Central memory CD4-positive, alpha-beta T cell (primary cell): ENCODE measurements at places on chromosomes 3 and 15.
A peak's percentile ranks its signal among the peaks of the same experiment; 100 is the strongest.

GRCh38 chr15:101071651-101072050, 152.5 kb downstream of the LRRK1 start:
- DNase-seq, result no peak

GRCh38 chr3:51568036-51568435, 29.5 kb downstream of the RAD54L2 start:
- no peak for DNase-seq

GRCh38 chr15:22891426-22892210, 53.2 kb downstream of the NIPA2 start:
- DNase-seq, result no peak

GRCh38 chr3:30644615-30645014, 38.2 kb downstream of the TGFBR2 start:
- peak; percentile 67 for DNase-seq

DNA sequence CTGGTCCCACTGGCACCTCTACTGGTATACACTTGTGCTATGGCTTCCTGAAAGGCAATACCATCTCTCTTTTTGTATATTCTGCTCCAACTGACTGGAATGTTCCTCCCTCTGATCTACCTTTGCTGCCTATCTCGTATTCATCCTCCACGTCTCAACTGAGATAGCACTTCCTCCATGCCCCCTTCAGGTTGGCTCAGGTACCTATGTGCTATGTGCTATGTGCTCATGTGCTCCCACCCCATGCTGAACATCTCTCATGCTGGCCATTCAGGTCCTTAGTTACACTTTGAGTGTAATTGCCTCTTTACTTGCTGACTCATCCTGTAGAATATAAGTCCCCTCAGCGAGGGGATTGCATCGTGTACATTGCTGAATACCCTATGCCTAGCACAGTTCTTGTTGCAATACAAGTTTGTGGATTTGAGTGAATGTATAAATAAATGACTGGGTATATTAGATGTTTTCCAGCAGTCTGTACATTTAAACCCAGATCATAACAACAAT, 156.9 kb downstream of the SOX2 start:
- no peak for DNase-seq

DNA sequence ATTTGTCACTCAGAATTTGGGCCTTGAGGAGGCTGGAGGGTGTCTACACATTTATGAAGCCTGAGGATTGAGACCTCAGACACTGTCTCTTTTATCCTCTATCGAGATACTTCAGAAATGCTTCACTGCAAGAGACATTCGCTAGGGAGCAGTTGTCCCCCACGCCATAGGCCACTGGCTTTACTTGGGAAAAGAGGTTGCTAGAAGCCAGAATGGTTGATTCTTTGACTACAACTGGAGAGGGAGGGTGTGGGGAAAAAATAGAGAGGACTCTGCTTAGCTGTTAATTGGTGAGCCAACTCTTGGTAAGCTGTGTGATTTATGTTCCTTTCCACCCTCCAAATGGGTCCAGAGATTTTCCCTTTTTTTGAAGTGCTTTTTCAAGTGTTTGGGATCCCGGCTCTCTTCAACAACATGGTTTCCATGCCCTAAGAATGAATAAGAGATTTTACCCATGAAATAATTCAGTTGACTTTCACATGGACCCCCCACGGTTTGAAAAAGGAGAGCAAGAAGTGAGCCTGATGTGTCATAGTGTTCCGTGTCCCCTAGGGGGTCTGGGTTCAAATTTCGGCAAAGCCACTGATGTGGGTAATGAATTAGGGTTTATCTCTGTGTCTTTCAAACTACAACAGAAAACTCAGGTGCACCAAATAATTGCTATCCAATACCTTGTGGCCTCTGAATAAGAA, 2.7 kb downstream of the BOC start:
- no peak for DNase-seq

- no peak for DNase-seq
Measured at GRCh38 chr3:176074096-176074495, 1123.2 kb downstream of the TBL1XR1 start.

GRCh38 chr15:33107950-33108349, 86.6 kb downstream of the FMN1 start:
- no peak for DNase-seq

DNA sequence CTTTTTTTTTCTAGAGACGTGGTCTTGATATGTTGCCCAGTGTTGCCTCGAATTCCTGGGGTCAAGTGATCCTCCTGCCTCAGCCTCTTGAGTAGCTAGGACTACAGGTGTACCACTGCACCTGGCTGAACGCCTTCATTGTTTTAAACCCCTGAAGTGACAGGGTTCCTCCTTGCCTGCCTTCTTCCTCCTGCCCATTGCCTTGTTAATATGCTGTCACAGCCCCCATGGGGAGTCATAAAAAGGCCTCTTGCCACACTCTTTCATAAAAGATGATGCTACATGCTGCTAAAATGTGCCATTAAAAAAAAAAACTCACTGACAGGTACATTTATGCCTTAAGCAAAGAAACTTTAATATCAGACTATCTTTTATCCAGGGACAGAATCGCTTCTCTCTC, 116.8 kb upstream of the SKOR1 start:
- DNase-seq, result no peak

DNA sequence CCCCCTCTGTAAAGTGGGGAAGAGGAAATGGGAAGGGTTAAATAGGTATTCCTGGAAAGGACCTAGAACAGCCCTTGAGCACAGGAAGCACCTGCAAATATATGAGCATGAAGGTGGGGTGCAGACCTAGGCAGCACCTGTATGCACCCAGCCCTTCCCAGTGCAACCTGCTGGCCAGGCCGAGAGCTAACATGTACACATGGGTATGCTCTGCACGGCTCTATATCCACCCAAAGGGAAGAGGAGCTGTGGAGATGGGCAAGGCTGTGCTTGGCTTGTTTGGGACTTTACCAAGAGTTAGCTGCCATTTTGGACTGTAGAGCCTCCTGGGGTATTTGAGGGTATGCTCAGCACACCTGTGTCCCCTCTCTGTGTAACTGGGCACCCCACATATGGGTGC, 171.2 kb downstream of the KLF13 start:
- DNase-seq, result no peak

DNA sequence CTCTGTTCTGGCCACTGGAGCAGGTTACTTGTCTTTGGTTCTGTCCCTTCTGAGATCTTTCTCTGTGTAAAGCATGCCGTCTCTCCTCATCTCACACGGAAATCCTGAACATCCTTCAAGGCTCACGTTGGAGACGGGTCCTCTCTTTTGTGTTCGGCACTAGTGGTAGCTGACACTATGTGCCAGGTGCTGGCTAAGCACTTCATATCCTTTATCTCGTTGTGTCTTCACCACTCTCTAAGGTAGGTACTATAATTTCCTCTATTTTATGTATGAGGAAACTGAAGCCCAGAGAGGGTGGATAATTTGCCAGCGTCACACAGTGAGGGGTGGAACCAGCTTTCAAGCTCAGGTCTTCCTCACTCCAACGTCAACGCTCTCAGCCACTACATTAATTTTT, 1.2 kb downstream of the IFT122 start:
- peak; percentile 24 for DNase-seq

- DNase-seq, result no peak
Measured at GRCh38 chr3:178707311-178708031, 171.2 kb downstream of the KCNMB2 start.

DNA sequence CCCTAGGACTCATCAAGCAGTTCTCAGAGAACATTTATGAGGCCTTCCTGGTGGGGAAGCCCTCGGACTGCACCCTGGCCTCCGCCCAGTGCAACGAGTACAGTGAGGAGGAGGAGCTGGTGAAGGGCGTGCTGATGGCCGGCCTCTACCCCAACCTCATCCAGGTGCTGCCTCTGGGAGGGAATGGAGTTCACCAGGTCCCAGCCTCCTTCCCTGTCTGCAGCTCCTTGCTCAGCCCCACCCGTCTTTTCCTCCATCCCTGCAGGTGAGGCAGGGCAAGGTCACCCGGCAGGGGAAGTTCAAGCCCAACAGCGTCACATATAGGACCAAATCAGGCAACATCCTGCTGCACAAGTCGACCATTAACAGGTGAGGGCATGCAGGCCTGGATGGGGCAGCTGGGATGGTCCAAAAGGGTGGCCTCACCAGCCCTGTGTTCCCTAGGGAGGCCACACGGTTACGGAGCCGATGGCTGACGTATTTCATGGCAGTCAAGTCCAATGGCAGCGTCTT, 46.3 kb downstream of the DHX30 start:
- no peak for DNase-seq

DNA sequence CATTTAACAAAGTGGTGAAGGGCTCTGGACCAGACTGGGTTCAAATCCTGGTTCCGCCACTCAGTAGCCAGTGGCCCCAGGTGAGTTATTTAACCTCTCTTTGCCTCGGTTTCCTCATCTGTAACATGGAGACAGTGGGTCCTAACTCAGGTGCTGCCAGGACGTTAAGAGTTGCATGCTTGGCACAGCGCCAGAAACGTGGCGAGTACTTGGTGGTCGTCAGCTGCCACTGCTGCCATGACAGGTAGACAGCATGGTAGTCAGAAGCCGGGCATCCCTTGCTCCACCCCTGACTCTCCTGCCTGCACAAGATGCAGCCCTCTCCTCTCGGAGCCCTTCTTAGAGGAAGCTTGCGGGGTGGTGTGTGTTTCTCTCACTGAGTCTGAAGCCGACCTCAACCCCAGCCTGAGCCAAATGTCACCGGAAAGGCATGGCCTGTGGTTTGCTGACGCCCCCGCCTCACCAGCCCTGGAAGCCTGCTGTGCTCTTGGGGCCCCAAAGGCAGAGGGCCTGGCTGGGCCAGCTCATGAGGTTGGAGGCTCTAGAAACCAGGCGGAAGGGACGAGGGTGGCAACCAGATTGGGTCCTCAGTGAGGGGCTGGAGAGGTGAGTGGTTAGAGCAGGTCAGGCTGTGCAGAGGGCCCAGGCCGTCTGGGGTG, 160.8 kb upstream of the TLE3 start:
- peak; percentile 64 for DNase-seq

GRCh38 chr15:77032647-77033416, 37.9 kb downstream of the PSTPIP1 start:
- DNase-seq, result no peak

GRCh38 chr3:161854232-161854771, 357.7 kb downstream of the OTOL1 start:
- no peak for DNase-seq

DNA sequence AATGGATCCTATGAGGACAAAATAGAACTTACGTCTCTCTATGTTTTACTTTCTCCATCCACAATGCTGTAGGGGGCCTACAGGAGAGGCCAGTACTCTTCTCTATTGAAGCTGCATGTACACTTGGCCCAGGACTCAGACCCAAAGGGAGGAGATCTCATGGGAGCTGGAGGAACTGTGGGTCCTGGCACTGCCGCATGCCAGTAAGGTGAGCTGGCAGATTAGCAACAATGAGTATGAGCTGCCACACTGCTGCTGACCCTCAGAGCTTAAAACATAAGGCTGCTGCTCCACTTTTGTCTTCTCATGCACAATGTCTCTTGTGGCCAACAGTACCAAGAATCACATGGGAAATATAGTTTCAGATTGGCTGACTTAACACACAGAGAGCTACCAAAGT, 57.8 kb upstream of the TBC1D5 start:
- DNase-seq, result no peak

DNA sequence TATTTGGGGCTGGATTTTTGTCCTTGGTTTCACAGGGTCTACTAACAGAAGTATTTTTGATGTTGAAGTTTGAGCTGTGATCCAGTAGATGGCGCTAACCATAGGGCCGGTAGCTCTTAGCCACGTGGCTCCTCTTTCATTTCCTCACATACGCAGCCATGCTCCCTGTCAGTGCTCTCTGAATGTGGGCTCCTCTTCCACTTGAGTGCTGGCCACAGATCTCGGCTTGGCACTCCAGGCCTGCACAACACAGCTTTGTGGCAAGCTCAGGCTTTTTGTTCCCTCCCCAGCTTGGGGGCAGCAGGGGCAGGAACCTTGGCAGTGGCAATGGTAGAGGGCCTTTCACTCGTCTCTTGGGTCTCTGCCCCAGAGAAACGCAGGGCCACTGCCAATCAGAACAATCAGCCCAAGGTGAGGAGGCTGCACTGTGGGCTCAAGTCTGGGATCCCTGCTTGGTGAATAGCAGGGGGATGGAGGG, 18.6 kb upstream of the DNAAF4 start:
- DNase-seq, result peak; percentile 1

GRCh38 chr3:153161138-153161713, 800 bp upstream of the RAP2B start:
- peak; percentile 95 for DNase-seq

DNA sequence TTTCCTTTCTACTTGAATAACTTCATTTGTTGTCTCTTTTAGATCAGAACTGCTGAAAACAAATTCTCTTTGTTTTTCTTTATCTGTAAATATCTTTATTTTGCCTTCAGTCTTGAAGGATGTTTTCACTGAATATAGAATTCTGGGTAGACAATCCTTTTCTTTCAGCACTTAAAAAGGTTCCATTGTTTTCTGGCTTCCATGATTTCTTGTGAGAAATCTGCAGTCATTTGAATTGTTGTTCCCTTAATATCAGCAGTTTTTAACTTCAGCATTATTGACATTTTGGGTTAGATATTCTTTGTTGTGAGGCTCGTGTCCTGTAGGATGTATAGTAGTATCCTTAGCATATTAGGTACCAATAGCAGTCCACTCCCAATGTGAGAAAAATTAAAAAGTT, 65.8 kb downstream of the SV2B start:
- DNase-seq, result no peak

DNA sequence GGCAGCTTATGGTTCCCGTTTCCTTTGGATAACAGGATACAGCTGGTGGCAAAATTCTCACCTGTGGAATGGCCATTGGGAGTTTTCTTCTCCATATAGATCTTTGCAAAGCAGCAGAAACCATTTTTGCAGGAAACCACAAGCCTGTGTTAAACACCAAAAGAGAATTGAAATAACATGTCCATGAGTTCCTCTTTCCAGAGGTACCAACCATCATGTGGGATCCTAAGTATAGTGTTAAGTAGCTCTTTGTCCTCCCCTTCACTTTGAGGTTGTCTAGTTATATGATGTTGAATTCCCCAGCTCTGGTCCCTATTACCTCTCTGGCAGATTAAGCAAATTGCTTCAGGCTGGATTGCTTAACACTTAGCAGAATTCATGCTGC, 94.9 kb downstream of the AKAP13 start:
- no peak for DNase-seq

GRCh38 chr3:107367353-107367752, 9.9 kb upstream of the CCDC54 start:
- no peak for DNase-seq

GRCh38 chr3:163058031-163058854, 1561.6 kb downstream of the OTOL1 start:
- no peak for DNase-seq

DNA sequence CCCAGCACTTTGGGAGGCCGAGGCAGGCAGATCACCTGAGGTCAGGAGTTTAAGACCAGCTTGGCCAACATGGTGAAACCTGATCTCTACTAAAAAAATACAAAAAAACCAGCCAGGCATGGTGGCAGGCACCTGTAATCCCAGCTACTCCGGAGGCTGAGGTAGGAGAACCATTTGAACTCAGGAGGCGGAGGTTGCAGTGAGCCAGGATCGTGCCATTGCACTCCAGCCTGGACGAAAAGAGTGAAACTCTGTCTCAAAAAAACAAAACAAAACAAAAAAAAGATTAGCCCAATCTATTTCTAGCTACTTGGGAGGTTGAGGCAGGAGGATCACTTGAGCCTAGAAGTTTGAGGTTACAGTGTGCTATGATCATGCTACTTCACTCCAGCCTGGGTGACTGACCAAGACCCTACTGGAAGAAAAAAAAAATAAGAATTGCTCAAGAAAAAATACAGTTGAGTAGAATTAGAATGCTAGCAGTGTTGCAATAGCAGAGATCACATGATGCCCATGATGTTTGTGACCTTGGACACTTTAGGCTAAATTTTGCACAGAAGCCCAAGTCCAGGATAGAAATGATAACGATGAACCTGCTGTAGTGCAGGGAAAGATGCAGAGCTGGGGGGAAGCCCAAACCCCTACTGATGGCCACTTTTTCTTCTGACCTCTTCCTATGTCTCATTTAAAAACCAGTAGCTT, 162.2 kb downstream of the LPP start:
- no peak for DNase-seq
